Thymus (tissue), 14 donors: ENCODE measurements at places on chromosomes 5 and 9. TPM values are rescaled to one million over a fixed set of nuclear protein-coding genes. Genes with fewer than 3 reads are reported as not detected.

GRCh38 chr5:102561894-102562760, 63.3 kb upstream of the SLCO6A1 start:
- DNase-seq: no peak

DNA sequence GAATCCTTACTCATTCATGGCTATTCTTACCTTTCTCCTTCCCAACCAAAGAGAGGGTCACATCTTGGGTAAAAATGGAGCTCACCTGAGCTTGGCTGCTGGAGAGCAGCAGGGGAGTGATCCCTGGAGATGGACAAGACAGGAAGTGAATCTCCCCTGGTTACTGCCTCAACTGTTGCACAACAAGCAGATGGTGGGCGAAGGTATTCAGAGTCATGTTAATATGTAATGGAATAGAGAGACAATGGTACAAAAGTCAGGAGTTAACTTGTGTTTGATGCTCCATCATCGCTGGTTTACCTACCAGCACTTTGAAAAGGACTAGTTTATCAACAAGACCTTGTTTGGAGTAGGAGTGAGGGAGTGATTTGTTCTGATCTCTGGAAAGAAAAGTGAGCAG, 13.0 kb upstream of the PLPP1 start:
- no peak for DNase-seq

The FBP1 gene
- total RNA-seq: 0.76 TPM

The ZNF879 gene
- 5.9 TPM for total RNA-seq
